ENCODE measurements at places on chromosomes 3 and 15.
A peak's percentile ranks its signal among the peaks of the same experiment; 100 is the strongest.

GRCh38 chr15:86267892-86268291 lies 188.2 kb downstream of the AGBL1 start:
- no peak for DNase-seq

- peak; percentile 15 for DNase-seq
Measured at GRCh38 chr15:41490355-41490754, 3.3 kb upstream of the ITPKA start.

GRCh38 chr3:17232442-17232841 lies 347.7 kb downstream of the PLCL2 start:
- no peak for DNase-seq

DNA sequence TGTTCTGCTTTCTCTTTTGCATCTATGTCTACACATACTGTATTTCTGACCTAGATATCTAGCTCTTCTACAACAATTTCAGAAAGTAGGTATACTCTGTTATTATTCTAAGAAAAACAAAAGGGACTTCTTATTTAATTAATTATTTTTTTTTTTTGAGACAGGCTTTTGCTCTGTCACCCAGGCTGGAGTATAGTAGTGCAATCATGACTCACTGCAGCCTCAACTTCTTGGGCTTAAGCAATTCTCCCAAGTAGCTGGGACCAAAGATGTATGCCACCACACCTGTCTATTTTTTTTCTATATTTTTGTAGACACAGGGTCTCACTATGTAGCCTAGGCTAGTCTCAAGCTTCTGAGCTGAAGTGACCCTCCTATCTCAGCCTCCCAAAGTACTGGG lies 130.6 kb downstream of the MBNL1 start:
- DNase-seq: no peak

GRCh38 chr15:56683908-56684307 lies 49.4 kb downstream of the ZNF280D start:
- no peak for DNase-seq

DNA sequence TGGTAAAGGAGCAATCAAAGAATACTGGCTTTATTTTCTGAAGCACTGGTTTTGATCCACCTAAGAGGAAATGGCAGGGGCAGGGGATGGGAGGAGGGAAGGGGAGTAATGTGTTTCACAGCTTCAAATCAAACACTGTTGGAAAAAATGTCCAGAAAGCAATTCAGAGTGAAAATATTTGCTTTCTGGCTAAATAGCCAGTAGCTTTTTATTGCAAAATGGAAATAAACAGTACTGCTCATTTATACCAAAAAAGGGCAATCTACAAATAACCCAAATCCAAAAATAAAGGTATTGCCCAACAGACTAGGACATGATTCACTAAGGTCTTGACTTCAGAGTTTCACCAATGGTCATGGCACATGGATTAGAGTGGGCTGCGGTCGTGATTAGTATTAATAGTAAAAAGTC lies 279.3 kb upstream of the THBS1 start:
- no peak for DNase-seq

DNA sequence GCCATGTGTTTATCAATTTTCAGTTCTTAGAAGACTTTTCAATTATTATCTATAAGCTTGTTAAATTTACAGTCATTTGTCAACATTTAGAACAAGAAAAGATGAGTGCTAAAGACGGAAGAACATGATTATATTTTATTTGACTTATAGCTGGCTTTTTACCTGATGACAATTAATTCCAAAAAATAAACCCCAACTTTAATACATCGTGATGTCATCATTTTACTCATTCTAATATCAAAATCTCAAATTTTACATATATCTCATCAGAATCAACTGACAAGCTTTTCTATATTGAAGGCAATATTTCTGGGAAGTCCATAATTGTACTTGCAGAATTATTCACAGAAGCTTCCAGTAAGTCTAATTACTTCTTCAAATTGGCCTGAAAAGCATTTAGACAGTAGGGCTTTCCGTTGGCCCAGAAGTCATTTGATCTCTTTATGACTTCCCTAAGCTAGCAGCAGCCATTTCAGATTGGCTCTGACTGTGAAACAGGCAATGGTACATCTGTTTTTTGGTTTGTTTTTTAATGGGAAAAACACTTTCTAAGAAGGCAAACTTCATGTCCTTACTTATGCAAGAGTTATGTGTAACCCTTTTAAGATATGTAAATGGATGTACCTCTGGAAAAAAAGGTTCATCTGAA lies 234.7 kb upstream of the PLSCR5 start:
- DNase-seq: no peak

DNA sequence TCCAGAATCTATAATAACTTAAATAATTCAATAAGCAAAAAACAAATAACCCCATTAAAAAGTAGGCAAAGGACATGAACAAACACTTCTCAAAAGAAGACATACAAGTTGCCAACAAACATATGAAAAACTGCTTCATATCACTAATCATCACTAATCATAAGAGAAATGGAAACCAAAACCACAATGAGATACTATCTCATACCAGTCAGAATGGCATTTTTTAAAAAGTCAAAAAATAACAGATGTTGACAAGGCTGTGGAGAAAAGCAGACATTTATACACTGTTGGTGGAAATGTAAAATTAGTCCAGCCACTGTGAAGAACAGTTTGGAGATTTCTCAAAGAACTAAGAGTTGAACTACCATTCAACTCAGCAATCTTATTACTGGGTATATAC lies 19.5 kb upstream of the ZMAT3 start:
- DNase-seq: no peak

Measured in NCI-H2029 treated with DMSO at 0.1 percent for 48 hours (cell line).